Gastrocnemius medialis (tissue), 4 donors: ENCODE measurements at places on chromosomes 3 and 15. TPM values are rescaled to one million over a fixed set of nuclear protein-coding genes. Genes with fewer than 3 reads are reported as not detected.

The ISLR gene
- 29.4 TPM for total RNA-seq

The SAMD7 gene
- not detected for total RNA-seq

The AMT gene
- 0.52 TPM for total RNA-seq

The STRIT1 gene
- total RNA-seq = 2,272 TPM

The FAM3D gene
- total RNA-seq = not detected
